ENCODE measurements at places on chromosomes 5 and 9. TPM values are rescaled to one million over a fixed set of nuclear protein-coding genes. Genes with fewer than 3 reads are reported as not detected.

Gene THG1L
- 11.7 TPM for total RNA-seq

Gene CATSPER3
- 1.4 TPM for total RNA-seq

Gene DAPK1
- 166 TPM for total RNA-seq

Gene ERAP2
- total RNA-seq: 8.2 TPM

Gene PRDM9
- not detected for total RNA-seq

- no peaks in the 10 kb centered on the region for H3K27me3 ChIP-seq
- H3K4me1 ChIP-seq: no peaks in the 10 kb centered on the region
- no peak overlapping the region for H3K4me3 ChIP-seq
- DNase-seq: no peak
- no peaks in the 10 kb centered on the region for H3K36me3 ChIP-seq
These were observed 24.7 kb downstream of the ERP44 start for GRCh38 chr9:100074093-100074492.

DNA sequence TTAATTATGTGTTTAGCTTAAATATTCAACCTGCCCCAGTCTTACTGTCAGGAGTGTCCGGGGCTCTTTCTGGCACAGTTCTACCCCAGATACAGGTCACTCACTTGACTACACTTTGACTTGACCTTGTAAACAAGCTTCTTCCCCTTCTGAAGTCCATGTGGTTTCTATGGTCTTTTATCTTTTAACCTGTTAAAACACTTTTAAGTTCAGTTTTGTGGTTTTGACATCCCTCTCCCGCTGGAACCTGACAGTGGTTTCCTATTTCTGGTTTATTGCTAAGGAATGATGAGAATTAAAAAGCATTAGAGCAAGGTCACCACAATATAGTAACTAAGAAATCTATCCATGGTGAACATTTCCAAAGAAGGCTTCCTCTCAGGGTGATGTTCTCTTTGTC, 300.1 kb downstream of the TMEM167A start:
- H3K27ac ChIP-seq: no peak overlapping the region
- H3K4me3 ChIP-seq: no peak overlapping the region
- no peaks in the 10 kb centered on the region for H3K4me1 ChIP-seq
- H3K36me3 ChIP-seq: no peaks in the 10 kb centered on the region
- no peaks in the 10 kb centered on the region for H3K27me3 ChIP-seq

DNA sequence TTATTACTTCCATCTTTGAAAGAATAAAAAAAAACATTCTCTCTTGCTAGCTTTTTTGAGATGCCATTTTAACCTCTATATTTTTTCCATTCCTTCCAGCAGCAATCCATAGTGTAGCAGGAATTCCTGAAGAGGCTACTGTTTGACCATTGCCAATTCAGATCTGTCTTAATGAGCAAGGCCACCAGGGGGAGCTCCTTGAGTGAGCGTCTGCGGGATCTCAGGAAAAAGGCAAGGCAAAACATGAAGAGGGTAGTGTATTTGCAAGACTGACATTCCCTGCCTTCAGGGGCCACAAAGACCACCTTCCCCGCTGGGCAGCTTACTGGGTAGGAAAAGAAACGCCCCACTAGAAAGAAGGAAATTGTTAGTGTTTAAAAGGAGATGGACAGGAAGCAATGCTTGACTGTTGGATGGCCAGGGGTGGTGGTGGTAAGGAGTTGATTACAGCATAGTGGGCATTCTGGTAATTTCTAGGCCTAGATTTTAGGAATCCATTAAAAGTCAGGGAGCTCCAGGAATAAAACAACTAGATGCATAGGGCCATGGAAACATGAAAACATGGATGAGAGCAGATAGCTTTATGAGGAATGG, 206.6 kb upstream of the HAPLN1 start:
- no peak overlapping the region for H3K4me3 ChIP-seq
- no peaks in the 10 kb centered on the region for H3K36me3 ChIP-seq
- DNase-seq: peak; percentile 37
- no peaks in the 10 kb centered on the region for H3K27me3 ChIP-seq
- H3K4me1 ChIP-seq: peaks cover 2% of the 10 kb centered on the region

DNA sequence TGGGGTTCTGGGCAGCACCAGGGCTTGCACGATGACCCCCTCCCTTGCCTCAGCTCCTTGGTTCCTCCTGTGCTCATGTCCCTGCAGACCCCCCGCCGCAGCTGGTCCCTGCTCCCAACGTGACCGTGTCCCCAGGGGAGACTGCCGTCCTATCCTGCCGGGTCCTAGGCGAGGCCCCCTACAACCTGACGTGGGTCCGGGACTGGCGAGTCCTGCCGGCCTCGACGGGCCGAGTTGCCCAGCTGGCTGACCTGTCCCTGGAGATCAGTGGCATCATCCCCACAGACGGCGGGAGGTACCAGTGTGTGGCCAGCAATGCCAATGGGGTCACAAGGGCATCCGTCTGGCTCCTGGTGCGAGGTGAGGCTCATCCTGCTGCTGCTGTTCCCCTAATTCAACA, 39.1 kb downstream of the HMCN2 start:
- no peak for DNase-seq
- H3K36me3 ChIP-seq: no peaks in the 10 kb centered on the region
- no peaks in the 10 kb centered on the region for H3K27me3 ChIP-seq
- no peak overlapping the region for H3K4me3 ChIP-seq
- no peaks in the 10 kb centered on the region for H3K4me1 ChIP-seq

DNA sequence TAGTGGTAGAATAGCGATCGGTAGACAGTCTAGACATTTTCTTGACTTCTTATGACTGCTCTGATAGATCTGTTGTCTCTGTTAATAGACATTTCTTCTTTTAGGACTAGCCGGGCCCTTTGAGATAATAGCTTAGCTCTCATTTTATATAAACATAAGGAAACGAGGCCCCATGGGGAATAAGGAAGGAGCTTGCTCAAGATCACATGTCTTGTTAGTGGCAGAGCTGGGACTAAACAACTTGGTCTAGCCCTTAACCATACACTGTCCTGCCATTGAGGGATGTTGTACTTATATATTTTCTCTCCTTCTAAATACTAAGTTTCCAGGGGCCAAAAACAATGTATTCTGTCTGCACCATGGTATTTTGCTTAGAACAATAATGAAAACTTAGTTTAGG, 140.0 kb downstream of the GCNT1 start:
- DNase-seq: no peak
- H3K4me3 ChIP-seq: no peak overlapping the region
- H3K4me1 ChIP-seq: no peaks in the 10 kb centered on the region
- H3K27ac ChIP-seq: no peak overlapping the region
- H3K27me3 ChIP-seq: no peaks in the 10 kb centered on the region

- no peak for DNase-seq
- H3K27ac ChIP-seq: no peak overlapping the region
These were observed 18.8 kb downstream of the UGCG start for GRCh38 chr9:111915425-111915758.

- no peak overlapping the region for H3K4me3 ChIP-seq
- H3K4me1 ChIP-seq: no peaks in the 10 kb centered on the region
- no peaks in the 10 kb centered on the region for H3K36me3 ChIP-seq
- DNase-seq: no peak
These were observed 184.2 kb upstream of the TBCA start for GRCh38 chr5:77960305-77960704.

DNA sequence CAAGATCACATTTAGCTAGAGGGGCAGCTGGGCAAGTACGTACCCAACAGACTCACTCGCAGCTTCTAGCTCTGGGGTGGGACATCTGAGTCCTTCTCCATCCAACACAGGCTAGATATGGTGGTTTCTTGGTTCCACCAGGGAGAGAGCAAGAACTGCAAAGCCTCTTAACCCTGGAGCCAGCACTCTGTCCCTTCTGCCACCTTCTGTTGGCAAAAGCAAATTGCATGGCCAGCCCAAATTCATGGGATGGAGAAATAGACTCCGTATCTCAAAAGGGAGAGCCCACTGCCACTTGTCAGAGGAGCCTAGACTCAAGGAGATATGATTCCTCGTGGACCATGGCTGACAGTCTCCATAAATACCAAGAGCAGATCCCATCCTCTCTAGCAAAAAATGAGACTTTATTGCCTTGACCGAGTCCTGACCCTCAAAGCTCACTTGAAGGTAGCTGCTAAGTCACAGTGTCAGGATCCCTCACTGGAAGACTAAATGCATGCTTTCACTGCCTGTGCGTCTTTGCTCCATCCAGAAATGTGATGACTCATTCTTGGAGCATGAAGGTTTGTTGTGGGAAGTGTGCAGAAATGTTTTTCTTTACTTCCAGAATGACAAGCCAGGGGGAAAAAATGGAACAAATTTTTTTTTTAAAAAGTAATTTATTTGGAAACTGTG, 28.8 kb upstream of the ROR2 start:
- peak; percentile 26 for DNase-seq
- H3K4me1 ChIP-seq: no peaks in the 10 kb centered on the region
- no peaks in the 10 kb centered on the region for H3K27me3 ChIP-seq
- no peak overlapping the region for H3K27ac ChIP-seq
- no peak overlapping the region for H3K4me3 ChIP-seq
- H3K36me3 ChIP-seq: no peaks in the 10 kb centered on the region

DNA sequence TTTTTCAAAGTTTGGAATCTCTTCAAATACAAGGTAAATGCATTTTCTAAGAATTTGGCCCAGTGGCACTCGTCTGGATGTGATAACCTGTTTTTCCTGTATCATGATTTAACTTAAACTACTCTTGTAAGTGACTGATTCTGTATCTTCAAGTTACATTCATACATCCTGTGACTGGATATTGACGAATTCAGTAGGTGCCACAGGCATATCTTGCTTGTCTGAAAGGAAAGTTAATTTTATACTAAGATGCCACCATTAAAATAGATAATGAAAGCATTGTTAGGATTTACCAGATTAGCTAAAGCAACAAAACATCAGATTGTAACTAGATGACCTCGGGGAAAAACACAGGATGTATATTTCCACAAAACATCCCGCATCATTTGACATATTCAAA, 175.3 kb upstream of the ZNF608 start:
- H3K27me3 ChIP-seq: no peaks in the 10 kb centered on the region
- H3K36me3 ChIP-seq: no peaks in the 10 kb centered on the region
- H3K27ac ChIP-seq: no peak overlapping the region
- H3K4me1 ChIP-seq: peaks cover 5% of the 10 kb centered on the region

DNA sequence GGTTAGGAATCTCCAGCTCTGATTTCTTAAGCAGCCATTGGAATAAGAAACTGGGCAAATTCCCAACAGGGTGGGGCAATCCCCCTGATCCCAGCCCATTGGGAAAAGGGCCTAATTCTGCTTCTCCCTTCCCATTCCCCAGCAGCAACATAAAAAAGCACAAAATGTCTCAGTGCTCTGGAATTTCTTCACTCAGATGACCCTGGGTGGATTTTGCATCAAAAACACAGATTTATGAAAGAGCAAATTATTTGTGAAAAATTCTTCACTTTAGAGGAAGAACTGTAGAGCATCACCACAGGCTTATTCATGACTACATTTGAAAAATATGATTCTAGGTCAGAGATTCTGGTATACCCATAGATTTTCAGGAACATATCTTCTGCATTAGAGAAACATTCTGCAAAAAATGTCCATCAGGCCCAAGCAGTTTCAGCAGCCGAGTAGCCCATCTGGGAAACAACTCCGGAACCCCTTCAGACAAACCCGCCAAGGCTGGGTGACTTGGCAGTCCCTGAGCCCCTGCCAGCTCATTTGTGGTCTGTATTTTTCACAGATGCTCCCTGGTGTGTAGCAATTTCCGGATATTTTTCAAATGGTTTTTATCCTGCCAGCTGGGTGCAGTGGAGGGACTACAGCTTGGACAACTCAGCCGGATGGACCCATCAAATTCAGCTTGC, 102.1 kb upstream of the RANBP3L start:
- no peak overlapping the region for H3K27ac ChIP-seq
- DNase-seq: no peak
- no peaks in the 10 kb centered on the region for H3K4me1 ChIP-seq

DNA sequence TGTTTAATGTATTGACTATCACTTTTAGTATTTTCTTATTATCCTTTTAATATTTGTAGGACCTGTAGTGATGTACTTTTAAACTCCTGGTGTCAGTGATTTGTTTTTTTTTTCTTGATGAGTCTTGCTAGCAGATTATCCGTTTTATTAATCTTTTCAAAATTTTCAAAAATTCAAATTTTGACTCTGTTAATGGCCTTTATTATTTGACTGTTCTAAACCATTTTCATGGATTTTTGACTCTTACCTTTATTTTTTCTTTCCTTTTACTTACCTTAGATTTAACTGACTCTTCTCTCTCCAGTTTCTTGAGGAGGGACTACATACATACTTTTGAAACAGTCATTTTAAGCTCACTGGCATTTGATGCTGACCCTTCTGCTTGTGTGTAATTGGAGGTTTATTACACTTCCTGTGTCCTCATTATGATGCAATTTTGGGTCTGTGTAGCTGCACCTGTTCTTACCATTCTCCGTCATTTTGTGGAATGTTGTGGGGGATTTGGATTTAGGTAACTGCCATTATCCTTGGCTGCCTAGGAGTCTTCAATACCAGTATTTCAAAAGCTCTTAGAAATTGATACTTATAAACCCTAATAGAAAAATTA, 32.0 kb upstream of the EXOC3 start:
- DNase-seq: no peak
- no peak overlapping the region for H3K27ac ChIP-seq
- H3K4me1 ChIP-seq: no peaks in the 10 kb centered on the region
- no peak overlapping the region for H3K4me3 ChIP-seq
- no peaks in the 10 kb centered on the region for H3K27me3 ChIP-seq

DNA sequence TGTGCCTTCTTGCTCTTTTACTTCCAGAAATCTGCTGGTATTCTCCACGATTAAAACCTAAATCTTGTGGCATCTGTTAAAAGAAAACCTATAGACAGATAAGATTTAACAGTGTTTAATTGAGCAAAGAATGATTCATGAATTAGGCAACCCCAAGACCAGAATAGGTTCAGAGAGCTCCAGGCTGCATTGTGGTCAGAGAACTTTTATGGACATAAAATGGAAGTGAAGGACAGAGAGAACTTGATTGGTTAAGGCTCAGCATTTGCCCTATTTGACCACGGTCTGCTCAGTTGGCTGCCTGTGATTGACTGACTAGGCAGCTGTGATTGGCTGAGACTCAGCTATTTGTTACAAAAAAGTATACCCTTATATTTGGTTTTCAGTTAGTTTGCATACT, 10.4 kb upstream of the SLC36A2 start:
- no peak for DNase-seq
- H3K27me3 ChIP-seq: no peaks in the 10 kb centered on the region
- H3K36me3 ChIP-seq: no peaks in the 10 kb centered on the region
- H3K27ac ChIP-seq: no peak overlapping the region
- H3K4me1 ChIP-seq: no peaks in the 10 kb centered on the region

- DNase-seq: no peak
- no peaks in the 10 kb centered on the region for H3K4me1 ChIP-seq
- no peak overlapping the region for H3K4me3 ChIP-seq
- H3K27ac ChIP-seq: no peak overlapping the region
- H3K27me3 ChIP-seq: no peaks in the 10 kb centered on the region
- H3K36me3 ChIP-seq: no peaks in the 10 kb centered on the region
These were observed 300.0 kb downstream of the ZSWIM6 start for GRCh38 chr5:61632064-61632463.

GRCh38 chr5:1827025-1827885, 26.0 kb downstream of the NDUFS6 start:
- H3K27ac ChIP-seq: no peak overlapping the region
- DNase-seq: no peak
- H3K36me3 ChIP-seq: peaks cover 2% of the 10 kb centered on the region
- no peaks in the 10 kb centered on the region for H3K4me1 ChIP-seq
- H3K4me3 ChIP-seq: no peak overlapping the region

GRCh38 chr5:27516437-27516836, 478.1 kb upstream of the CDH9 start:
- H3K4me1 ChIP-seq: no peaks in the 10 kb centered on the region
- no peaks in the 10 kb centered on the region for H3K27me3 ChIP-seq
- H3K4me3 ChIP-seq: no peak overlapping the region

Measured in kidney (tissue), 22 donors.